ENCODE measurements at places on chromosomes 12 and 14.

- DNase-seq: no peak
Measured at GRCh38 chr12:11856971-11857370, 207.5 kb downstream of the ETV6 start.

GRCh38 chr14:104705340-104706047, 16.1 kb downstream of the INF2 start:
- DNase-seq: no peak

- DNase-seq: no peak
Measured at GRCh38 chr14:99740411-99740810, 52.8 kb upstream of the EML1 start.

DNA sequence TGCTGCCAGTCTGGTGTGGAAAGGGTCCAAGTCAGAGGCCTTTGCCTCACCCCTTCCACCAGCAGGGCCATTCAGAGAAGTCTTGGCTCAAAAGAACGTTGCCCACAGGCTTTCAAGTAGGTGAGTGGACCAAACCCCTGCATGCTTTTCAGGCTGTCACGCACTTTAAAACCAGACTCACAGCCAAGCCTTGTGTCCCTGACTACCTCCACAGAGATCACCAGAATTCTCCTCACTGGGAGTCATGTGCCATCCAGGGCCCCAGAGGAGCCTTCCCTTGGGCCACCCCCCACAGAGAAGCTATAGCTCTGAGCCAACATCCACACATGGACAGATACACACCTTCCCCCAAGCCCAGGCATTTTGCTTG, 283.1 kb downstream of the DPF3 start:
- DNase-seq: no peak

GRCh38 chr12:89183985-89184435, 168.3 kb downstream of the DUSP6 start:
- peak; percentile 62 for DNase-seq

DNA sequence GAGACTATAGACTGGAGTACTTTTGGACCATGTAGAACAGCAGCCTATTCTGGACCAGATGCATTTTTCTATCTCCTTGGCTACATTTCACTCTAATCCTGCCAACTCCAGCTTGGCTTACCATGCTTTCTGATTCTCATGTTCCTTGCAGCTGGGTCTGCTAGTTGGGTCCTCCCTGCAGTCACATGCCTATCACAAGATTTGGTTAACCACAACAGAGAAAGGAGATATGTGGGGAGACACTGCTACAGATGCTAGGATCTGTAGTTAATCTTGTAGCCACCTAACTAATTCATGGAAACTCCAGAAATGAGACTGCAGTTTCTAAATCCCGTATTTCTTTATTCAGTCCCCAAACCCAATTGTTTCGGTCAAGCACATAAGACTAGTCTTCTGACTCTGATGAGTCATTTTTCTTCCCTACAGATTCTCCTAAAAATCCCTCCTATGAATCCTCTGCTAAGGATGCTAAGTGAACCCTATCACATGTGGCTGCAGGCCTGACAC, 410.6 kb downstream of the DAD1 start:
- DNase-seq: no peak

DNA sequence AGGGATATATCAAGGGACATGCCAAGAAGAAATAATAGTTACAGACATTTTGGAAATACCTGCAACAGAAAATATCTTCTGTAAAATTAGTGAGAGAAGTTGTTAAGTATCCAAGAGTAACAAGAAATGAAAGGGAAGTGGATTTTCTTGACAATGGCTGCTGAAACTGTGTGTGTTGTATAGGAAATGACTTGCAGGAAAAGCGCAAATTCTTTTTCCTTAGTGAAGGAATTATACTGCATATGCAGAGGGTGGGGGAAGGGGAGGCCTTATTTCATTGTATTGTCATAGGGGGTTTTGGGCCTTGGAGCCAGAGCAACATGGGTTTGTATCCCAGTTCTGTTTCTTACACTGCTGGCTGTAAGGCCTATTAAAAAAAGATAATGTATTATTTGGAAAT, 84.4 kb upstream of the DDHD1 start:
- no peak for DNase-seq

GRCh38 chr14:64676410-64677008, 27.7 kb upstream of the PLEKHG3 start:
- no peak for DNase-seq

- no peak for DNase-seq
Measured at GRCh38 chr12:18753481-18754123, 15.7 kb downstream of the CAPZA3 start.

DNA sequence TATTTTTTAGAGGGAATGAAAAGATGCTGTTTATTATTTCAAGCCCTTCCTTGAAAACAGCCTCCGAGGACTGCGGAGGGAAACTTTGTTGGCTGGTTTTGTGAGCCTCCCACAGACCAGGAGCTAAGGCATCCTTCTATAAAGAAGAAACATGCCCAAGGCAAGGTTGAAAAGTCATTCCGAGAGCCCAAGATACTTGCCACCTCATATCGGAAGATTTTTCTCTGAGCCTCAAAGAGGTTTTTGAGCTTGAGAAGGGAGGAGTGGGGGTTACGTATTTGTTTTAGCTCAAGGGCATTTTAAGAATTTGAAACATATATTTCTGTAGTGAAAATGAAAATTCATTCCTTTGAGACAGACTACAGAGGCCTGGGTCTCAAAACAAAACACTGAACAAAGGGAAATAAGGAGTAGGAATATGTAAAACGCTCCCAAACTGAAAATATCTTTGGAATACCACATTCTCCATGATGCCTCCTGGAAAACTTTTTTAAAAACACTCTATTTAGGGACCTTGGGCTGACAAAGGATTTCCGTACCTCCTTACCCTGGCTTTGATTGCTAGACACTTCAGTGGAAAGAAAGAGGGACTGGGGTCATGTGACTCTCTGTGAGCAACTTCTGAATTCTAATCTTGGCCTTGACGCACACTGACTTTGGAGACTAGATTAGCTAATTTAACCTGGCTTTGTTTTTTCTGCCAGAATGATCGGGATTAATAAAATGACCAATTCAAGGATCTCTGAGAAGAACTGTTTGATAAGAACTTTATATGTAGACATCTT, 180.9 kb downstream of the SRGAP1 start:
- no peak for DNase-seq

- DNase-seq: no peak
Measured at GRCh38 chr14:94748667-94749347, 21.1 kb downstream of the GSC start.

DNA sequence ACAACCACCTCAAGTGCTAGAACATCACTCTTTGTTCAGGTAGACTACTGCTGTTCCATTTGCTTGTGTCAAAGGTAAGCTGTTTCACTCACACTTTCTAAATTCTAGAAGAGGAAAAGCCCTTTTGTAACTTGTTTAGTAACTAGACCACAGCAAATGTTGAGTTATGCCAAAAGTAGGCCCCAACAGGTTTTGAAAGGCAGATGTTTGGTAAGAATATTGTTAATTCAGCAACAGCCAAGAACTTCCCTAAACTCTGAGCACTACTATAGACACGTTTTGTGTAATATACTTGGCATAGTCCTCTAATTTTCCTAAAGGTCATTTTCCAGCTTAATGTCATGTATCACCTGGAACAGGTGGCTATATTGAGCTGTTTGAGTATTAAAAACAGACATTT, 79.0 kb downstream of the DCAF5 start:
- DNase-seq: no peak

- DNase-seq: no peak
Measured at GRCh38 chr12:47397664-47398281, 308.1 kb downstream of the RPAP3 start.

DNA sequence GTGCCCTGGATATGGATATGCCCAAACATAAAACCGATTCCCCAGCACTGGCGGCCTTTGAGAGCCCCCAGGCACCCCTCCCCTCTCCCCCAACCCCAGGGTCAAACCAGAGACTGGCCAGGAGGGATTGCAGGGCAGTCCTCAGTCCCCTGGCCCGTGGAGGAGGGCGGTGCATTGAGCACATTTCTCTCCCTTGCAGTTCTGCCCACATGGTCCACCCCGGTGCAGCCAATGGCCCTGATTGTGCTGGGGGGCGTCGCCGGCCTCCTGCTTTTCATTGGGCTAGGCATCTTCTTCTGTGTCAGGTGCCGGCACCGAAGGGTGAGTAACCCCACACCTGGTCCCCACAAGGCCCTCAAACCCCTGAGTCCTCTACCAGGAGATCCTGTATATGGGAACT, 3.4 kb upstream of the GPR162 start:
- DNase-seq: no peak

GRCh38 chr14:64549791-64550620, at the start of gene PPP1R36:
PPP1R36 (plus strand) TSS chr14:64549961; CDS start chr14:64549998, 37 bp downstream.
- DNase-seq: peak; percentile 7

GRCh38 chr14:59438195-59438647, 27.0 kb downstream of the GPR135 start:
- DNase-seq: no peak

- no peak for DNase-seq
Measured at GRCh38 chr14:41229824-41230223, 376.9 kb upstream of the LRFN5 start.

GRCh38 chr14:82447586-82447985, 913.9 kb upstream of the SEL1L start:
- no peak for DNase-seq

- no peak for DNase-seq
Measured at GRCh38 chr14:95664066-95664465, 22.2 kb upstream of the TCL1B start.

DNA sequence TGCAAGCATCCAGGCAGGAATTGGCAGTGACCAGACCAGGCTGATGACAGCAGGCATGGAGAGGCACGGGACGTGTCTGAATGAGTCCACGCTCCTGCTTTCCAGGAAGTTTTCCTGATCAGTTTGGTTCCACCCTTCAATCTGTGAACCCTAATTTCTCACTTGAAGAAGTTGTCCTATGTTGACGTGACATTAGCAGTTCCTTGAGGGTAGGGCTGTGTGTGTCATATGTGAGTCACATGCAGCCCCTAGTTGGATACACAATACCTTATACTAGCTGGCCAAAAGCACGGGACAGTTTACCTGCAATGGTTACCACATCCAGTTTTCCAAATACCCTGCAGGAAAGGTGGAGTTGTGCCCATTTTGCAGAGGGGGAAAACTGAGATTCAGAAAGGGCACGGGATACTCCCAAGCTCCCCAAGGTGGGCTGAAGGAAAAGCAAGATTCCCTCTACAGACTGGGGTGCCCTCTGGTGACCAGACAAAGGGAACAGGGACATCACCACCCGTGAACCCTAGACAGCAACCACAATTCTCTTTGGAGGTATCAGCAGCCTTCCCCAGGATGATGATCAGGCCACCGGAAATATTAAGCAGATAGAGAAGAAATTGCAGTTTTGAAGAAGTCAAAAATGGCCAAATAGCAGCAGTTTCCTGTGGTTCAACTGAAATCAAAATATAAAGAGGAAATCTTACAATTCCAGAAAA, 194.5 kb downstream of the PHETA1 start:
- DNase-seq: no peak

DNA sequence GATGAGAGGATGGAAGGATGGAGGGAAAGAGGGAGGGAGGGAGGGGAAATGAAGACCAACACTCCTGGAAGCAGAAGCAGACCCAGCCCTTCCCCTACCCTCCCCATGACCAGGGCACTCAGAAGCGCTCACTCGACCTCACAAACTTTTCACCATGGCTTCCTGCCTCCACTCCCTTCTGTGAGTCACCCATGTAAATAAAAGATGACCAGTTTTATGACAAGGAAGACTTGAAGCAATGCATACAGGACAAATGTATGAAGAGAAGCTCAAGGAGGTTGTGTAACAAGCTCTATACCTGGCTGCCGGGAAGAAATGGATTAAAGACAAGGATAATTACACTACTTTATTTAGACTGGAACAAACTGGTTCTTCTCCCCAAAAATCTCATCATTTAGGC, 63.8 kb downstream of the CDC42BPB start:
- no peak for DNase-seq

- DNase-seq: no peak
Measured at GRCh38 chr12:113246478-113247122, 25.3 kb downstream of the TPCN1 start.

DNA sequence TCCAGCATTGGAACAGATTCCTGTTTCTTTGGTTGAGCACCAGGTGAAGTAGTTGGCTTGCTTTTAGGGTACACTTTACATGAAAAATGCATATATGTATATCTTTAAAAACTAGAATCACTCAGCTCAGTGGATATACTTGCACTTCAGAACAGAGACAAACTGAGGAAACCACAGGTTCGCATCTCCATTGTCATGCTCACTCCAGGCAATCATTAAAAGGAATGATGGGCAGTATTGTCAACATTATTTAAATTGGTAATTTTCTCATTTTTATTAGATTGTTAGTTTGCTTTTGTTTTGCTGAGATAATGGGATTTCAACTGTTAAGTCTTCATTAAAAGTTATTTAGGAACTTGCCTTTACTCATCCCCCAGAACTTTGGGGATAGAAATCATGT, 71.0 kb upstream of the NELL2 start:
- DNase-seq: no peak

GRCh38 chr12:25977047-25977446, 18.6 kb downstream of the RASSF8 start:
- DNase-seq: no peak

- no peak for DNase-seq
Measured at GRCh38 chr12:109358154-109358869, 10.6 kb downstream of the MYO1H start.

- DNase-seq: no peak
Measured at GRCh38 chr14:92603309-92604242, 90.0 kb downstream of the RIN3 start.

DNA sequence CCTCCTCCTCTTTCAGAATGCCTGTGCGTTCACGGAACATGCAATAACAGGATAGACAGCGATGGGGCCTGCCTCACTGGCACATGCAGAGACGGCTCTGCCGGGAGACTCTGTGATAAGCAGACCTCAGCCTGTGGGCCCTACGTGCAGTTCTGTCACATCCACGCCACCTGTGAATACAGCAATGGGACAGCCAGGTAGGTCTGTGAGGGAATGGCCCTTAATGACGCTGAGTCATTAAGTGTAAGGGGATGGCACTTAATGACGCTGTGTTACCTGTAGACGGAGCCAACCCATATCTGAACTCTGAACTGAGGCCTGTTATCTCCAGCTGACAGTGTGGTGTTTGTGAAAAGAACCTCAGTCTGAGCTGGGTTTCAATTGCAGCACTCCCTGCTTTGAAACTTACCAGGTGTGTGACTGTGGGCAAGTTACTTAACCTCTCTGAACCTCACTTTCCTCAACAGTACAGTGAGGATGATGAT, 86.9 kb downstream of the STAB2 start:
- no peak for DNase-seq

DNA sequence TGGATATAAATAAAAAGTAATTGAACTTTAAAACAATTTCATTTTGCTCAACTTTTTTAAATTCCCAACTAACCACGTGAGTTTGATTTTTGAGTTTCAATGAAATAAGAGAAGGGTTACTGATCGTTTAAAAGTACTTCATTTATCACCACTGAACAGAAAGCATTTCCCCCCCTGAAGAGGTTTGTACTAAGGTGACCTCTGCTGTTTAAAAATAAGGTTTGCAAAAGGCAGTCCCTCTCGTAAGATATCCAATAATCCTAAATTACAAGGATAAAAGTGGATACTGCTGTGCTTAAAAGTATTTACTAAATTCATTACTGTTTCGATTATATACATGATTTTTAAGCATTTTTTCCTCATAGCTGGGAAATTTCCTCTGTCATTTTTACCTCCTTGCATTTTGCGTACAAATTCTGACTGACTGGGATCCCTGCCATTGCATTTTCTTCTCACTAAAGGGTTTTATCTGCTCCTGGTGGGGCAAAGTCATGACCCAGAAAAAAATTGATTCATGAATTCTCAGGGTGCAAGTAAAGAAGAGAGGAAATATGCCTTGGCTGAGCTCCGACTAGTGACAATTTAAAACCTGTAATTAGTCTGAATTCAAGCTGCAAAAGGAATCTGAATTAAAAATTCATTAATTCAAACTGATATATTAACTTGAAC, 463.8 kb downstream of the PRKD1 start:
- DNase-seq: no peak

- DNase-seq: no peak
Measured at GRCh38 chr12:31298922-31299321, 27.0 kb downstream of the SINHCAF start.
